ENCODE measurements at places on chromosomes 1 and 21. TPM values are rescaled to one million over a fixed set of nuclear protein-coding genes. Genes with fewer than 3 reads are reported as not detected.

GRCh38 chr1:5815211-5815610 is 177.0 kb downstream of the NPHP4 start:
- DNase-seq: no peak

GJA5 gene
- polyA plus RNA-seq: not detected

DNA sequence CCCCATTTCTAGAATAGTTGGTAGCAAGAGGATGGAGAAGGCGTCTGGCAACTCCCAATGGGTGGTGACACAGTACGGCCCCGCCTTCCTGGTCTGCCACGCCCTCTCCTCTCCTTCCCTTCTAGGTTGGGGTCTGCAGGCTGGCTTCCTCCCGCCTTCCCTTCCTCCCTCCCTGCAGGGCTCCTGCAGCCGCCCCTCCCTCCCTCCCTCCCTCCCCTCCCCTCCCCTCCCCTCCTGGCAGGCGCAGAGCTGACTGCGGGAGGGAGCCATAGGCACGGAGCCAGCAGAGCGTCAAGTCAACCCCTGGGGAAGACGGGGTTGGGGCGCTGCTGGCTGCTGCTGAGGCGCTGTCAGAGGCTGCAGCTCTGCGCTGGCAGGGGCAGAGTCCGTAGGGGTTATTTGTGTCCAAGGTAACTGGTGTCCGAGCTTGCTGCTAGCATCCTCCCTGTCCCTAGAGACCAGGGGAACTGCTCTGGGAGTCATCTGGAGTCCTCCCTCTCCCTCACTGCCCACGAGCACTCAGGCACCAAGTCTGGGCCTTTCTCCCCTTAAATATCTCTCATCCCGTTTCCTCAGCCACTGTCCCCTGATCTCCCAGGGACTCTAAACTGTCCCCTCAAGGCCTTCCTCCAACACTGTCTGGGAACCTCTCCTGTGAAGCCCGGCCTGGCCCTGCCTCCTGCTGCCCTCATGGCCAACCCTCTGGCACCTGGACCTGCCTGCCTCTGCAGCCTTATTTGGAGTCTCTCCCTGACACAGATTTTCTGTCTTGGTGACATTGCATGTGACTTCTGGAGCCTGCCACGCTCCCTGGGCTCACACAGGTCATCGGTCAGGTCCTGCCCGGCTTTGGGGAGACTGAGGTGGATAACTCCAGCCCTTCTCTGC is 57.4 kb upstream of the ACOT11 start:
- no peak for DNase-seq

DNA sequence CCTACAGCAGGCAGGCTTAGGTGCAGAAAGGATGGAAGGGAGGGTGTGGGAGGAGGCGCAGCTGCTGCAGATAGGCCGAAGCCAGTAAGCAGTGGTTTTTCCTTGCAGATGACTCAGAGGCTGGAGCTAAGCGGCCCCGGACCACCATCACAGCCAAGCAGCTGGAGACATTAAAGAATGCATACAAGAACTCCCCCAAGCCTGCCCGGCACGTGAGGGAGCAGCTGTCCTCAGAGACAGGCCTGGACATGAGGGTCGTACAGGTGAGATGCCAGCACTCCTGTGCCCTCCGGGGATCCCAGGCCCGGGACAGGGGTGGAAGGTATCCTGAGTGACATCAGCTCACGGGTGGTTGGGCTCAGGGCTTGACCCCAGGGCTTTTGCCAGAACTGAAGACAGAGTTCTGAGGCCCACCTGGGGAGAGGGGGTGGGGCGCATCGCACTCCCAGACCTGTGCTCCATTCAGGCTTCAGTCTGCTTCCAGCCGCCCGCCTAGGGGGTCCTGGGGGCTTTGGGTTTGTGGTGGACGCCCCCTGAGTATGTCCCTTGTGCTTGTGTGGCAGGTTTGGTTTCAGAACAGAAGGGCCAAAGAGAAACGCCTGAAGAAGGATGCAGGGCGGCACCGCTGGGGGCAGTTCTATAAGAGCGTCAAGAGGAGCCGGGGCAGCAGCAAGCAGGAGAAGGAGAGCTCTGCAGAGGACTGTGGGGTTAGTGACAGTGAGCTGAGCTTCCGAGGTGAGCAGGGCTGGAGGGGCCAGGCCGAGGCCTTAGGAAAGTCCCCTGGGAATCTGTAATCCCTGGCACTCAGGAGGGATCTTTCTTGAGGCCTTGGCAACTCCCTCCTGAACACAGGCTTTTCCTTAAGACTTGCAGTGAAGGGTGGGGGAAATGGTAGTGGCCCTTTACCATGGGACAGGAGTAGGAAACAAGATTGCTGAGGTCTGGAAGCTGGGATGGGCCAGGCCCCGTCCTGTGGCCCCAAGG is 41.5 kb downstream of the LHX4 start:
- no peak for DNase-seq

NTRK1 gene
- polyA plus RNA-seq: not detected

DNA sequence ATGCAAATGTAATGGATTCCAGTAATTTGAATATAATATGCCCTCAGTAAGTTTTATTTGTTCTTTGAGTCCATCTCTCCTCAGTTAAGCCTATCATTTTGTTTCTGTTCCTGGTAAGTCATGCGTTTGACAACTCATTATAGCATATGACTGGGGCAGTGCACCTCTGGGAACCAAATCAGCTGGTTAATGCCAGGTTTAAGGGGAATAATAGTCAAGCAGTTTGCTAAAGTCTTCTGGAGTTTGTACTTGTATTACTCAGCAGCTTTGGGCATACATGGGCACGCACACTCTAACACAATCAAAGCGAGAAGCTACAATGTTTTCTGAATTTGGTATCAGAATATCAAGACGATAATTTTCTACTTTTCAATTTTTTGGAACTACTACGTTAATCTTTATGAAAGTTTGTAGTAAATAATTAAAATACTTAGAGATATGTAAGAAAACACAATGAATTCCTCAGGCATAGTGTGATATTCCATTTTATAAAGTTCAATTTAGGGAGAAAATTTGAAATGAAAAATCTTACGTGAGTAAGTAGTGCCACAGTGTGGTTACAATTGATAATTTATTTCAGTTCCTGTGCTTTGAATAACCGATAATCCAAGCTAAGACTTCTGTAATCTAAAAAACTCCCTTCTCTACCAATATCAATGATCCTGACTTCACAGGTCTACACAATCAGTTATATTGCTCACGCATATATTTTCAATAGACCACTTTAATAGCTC is 43.8 kb upstream of the KCTD3 start:
- no peak for DNase-seq

RGS13 gene
- polyA plus RNA-seq: not detected

SPRR2D gene
- not detected for polyA plus RNA-seq

DNA sequence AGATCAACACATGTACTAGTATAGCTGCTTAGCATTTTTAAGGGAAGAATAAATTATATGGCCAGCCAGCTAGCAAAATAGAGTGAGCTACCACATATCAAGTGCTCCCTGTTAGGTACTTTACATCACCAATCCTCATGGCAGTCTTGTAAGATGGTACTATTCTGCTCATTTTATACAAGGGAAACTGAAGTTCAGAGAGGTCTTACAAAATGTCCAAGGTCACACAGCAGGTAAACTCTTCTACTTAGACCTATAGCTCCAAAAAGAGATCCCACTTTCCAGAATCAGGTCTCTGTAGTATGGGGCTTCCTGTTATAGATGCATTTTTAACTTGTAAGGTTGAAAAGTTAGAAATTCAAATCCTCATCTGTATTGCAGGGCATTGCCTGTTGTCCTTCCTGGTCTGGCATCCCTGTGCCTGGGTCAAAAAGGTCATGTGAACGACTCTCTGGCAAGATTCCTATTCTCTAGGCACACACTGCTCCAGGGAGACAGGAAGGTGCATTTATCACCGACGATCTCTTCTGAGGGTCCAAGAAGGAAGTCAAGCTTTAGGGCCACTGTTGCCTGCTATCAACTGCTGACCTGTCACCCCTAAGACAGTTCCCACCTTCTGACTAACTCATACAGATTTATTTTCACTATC is 41.1 kb downstream of the TRIT1 start:
- DNase-seq: no peak

- DNase-seq: no peak
Observed at GRCh38 chr1:170558731-170559130, 26.8 kb downstream of the GORAB start.

DNA sequence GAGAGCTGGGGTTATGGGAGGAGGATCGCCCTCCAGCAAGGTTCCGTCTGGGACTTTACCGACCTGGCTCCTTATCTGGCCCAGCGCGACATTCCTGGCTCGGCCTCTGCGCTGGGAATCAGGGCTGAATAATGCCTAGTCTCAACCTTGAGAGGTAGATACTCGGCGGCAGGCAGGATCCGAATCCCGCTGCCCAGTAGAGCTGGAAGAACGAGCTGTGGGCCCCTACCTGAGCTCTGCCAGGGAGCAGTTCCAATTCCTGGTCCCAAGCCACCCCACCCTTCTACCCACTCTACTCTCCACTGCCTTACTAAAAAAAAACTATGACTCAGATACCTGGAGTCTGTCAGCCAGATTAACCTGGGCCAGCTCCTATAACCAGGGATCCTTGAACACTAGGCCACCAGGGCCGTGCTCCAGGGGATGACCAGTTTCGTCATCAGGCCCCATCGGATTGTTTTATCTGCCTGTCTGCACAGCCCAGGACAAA is 53.6 kb downstream of the RHBG start:
- DNase-seq: no peak

BACE2 gene
- polyA plus RNA-seq: 0.82 TPM

DNA sequence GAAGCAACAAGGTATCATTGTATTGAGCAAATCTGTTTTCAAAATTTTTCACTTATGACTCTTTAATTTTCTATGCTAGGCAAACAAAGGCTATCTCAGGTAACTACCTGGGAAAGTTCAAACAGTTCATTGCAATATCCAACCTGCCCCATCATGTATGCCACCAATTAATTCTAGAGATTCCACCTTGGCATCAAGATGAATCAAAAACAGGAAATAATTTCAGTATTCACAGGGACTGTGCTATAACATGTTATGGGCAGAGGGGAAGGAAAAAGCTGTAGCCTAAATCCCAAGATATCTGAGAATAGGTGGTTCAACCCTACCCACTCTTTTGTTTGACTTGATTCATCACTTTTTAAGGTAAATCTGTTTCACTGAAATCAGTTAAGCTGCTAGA is 67.5 kb upstream of the SH3GLB1 start:
- no peak for DNase-seq

GRCh38 chr1:19339214-19339861 is 27.2 kb downstream of the SLC66A1 start:
- no peak for DNase-seq

CSMD2 gene
- not detected for polyA plus RNA-seq

RPS27 gene
- 9,939 TPM for polyA plus RNA-seq
